Smooth muscle cell of the umbilical artery (primary cell): ENCODE measurements at places on chromosomes 5 and 9. TPM values are rescaled to one million over a fixed set of nuclear protein-coding genes. Genes with fewer than 3 reads are reported as not detected.

The ARHGEF39 gene
- 0.30 and 0.92 TPM in 2 replicates for total RNA-seq

The GPR150 gene
- total RNA-seq: under 0.01 and 0.28 TPM in 2 replicates

The SHC3 gene
- 63.2 and 79.2 TPM in 2 replicates for total RNA-seq

The PCDHGB4 gene
- 25.5 and 27.3 TPM in 2 replicates for total RNA-seq
